Myocyte (in vitro differentiated cells): ENCODE measurements at places on chromosomes 1 and 21. TPM values are rescaled to one million over a fixed set of nuclear protein-coding genes. Genes with fewer than 3 reads are reported as not detected.

DIO1 gene
- not detected in 2 replicates for total RNA-seq

TP73 gene
- 1.3 and 2.2 TPM in 2 replicates for total RNA-seq

DNA sequence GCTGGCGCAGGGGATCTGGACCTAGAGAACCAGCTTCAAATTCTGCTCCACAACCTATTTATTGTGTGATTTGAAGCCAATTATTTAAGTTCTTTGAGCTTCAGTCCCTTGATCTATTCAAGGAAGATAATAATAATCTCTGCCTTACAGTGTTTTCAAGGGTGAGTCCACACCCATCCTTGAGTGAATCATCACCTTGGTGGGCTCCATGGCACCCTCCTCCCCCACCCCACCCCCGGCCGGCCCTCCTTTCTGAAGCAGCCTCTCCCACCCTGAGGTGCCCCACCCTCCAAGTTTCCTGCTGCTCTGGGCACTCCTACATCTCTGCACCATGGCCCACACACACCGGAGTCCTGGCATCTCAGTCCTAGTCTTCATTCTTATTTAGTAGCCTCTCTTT lies 38.3 kb downstream of the TCP10L start:
- DNase-seq, result no peak

- DNase-seq, result peak; percentile 51
Observed at GRCh38 chr1:41802532-41803501, 115.9 kb downstream of the HIVEP3 start.

DNA sequence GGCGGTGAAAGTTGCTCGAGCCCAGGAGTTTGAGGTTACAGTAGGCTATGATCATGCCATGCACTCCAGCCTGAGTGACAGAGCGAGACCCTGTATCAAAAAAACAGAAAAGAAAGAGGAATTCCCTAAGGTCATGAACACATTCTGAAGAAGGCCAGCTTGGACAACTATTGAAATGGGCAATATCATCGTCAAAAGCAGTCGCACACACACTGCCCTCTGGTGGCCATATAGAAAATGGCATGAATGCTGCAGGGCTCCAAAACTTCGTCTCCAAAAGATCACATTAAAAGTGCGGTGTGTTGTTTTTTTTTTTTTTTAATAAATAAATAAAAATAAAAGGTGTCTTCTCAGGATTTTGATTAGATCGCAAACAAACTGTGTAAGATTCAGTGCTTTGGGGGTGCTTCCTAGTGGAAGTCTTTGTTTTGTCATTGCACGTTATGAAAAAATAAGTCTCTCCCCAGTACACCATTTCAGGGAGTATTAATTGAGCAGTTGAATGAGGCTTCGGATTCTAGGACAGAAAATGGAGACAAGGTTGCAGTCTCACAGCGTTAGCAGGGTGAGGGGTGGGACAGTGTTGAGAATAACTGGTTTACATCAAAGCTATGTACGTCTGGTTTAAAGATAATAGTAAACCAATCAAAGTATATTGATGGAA lies 87.5 kb upstream of the FMN2 start:
- peak; percentile 32 for DNase-seq

TAS1R1 gene
- 7.5 and 8.0 TPM in 2 replicates for total RNA-seq

- DNase-seq, result no peak
Observed at GRCh38 chr1:41384579-41384978, 23.3 kb downstream of the FOXO6 start.

DNA sequence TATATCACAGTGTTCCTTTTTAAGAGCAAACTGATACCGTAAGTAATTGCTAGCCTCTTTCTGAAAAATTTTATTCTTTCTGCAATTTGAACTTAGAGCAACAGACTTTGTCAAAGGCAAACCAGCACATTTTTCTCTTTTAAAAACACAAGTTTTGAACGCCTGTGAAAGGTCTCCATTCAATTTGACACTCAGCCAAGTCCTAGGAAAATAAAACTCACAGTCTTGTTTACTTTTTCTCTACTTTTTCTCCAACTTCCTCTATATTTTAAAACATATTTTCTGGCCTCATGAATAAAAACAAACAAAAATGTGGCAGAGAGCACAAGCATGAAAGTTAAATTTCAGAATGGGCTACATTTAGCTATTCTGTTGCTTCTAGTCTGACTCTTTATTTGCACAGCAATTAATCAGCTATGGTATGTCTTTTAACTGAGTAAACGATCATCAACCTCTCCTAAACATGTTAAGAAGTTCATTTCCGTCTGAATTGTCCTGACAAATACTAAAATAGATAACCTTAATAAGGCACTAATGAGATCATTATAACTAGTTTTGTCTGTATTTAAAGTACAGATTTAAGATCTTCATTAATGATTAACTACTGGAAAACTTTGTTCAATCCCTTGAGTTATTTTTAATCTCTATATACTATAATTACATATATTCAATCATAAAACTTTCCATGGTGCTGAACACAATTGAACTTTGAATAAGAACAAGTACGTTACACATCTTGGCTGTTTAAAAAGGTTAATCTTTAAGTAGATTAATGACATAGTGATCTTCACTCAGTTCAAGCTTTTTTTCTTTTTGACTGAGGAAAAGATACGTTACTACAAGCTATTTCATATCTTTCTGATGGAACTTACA lies 550.6 kb downstream of the PTBP2 start:
- DNase-seq, result peak; percentile 11

FCGR1A gene
- not detected in 2 replicates for total RNA-seq

LCE3E gene
- not detected in 2 replicates for total RNA-seq

PRRX1 gene
- 51.2 and 55.7 TPM in 2 replicates for total RNA-seq

GRCh38 chr1:84155517-84155916 lies 11.4 kb downstream of the PRKACB start:
- DNase-seq, result no peak

GRCh38 chr1:87421809-87422208 lies 93.1 kb downstream of the LMO4 start:
- DNase-seq, result no peak

NHLH1 gene
- total RNA-seq, result 0.21 and 0.51 TPM in 2 replicates

DNA sequence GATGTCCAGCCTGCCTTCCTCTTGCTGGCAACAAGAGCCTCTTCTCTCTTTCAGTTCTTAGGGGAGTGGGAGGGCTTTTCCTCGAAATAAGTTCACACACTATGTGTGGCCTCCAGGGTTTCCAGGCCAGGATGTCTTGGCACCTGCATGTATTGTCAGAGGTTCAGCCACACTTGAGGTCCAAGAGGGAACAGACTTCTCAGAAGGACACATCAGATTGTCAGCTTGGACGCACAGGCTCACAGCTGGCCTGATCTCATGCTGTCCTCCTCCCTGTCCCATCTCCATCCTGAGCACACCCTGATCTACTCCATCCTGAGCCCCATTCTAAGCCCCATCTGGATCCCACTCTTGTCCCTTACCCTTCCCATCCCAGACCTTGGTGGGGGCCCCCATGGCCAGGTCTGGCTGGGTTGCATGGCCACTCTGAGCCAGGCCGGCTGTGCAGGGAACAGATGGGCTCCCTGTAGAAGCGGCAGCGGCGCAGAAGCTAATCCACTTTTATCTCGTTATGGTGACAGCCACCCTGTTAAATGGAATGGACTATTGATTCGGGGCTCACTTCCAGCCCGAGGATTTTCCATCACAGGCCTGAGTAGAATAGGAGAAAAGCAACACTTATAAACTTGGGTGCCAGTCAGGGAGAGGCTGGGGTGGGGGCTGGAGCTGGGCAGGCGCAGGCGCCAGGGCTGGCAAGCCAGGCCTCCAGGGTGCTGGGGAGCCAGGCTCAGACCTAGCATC lies 85.1 kb upstream of the CSF3R start:
- no peak for DNase-seq

DNA sequence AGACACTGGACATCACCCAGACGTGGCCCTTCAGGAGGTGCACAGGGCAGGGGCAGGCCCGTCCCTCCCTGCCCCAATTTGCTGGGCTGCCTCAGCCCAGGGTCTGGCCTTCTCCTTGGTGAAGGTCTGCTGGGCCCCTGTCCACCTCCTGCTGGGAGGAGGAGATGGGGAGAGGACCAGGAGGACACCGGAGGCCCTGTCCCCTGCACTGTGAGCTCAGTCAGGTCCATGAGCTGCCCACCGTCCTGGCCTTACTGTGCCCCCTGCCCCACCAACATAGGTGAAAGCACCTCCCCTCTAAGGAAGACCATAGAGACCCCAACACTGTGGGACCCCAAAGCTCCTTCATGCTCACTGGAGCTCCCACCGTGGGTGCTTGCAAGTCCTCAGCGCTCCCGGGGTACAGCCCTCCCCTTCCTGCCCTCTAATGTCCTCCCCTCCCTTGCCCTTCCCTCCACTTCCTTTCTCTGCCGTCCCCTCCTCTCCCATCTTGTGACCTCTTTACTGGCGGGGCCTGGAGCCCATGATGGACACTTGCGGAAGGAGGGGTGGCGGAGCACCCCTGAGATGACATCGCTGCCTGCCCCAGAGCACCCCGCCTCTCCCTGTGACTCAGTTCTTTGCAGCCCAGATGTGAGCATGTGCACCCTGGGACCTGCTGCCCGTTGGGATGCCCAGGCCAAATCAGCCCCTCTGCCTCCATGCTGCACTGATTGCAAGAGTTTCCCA lies 4.6 kb downstream of the LRRC3 start:
- no peak for DNase-seq

- DNase-seq, result no peak
Observed at GRCh38 chr1:204123376-204123775, 28.5 kb downstream of the ETNK2 start.

ZNF683 gene
- total RNA-seq, result not detected in 2 replicates

DNA sequence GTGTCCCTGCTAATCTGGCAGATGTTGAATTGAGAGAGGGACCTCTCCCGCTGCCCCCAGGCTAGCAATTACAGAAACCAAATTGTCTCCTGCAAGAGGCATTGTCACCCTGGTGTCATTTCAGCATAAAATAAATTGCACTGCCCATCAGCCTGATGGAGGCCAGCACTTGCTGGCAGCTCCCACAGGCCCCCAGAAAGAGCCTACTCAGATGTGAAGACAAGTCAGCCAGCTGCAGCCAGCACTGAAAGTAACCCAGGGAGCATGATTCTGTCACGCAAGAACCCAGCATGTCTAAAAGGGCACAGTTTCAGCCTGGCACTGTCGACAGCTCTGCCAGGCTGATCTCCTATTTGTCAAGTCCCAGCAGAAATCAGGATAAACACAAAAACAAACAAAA lies 110.3 kb upstream of the CTTNBP2NL start:
- no peak for DNase-seq

GRCh38 chr1:8381618-8382017 lies 63.7 kb downstream of the SLC45A1 start:
- no peak for DNase-seq

GRCh38 chr1:97567000-97567749 lies 353.7 kb downstream of the DPYD start:
- DNase-seq, result no peak

SYCP1 gene
- total RNA-seq, result not detected in 2 replicates

- no peak for DNase-seq
Observed at GRCh38 chr1:41323243-41323642, 38.0 kb upstream of the FOXO6 start.

GRCh38 chr1:160778976-160779375 lies 17.0 kb upstream of the LY9 start:
- DNase-seq, result no peak

- DNase-seq, result no peak
Observed at GRCh38 chr1:12629511-12629956, 11.5 kb upstream of the DHRS3 start.

SLAMF9 gene
- total RNA-seq, result not detected in 2 replicates

GRCh38 chr1:145695821-145696629 lies 11.1 kb downstream of the PDZK1 start:
- peak; percentile 95 for DNase-seq

DNA sequence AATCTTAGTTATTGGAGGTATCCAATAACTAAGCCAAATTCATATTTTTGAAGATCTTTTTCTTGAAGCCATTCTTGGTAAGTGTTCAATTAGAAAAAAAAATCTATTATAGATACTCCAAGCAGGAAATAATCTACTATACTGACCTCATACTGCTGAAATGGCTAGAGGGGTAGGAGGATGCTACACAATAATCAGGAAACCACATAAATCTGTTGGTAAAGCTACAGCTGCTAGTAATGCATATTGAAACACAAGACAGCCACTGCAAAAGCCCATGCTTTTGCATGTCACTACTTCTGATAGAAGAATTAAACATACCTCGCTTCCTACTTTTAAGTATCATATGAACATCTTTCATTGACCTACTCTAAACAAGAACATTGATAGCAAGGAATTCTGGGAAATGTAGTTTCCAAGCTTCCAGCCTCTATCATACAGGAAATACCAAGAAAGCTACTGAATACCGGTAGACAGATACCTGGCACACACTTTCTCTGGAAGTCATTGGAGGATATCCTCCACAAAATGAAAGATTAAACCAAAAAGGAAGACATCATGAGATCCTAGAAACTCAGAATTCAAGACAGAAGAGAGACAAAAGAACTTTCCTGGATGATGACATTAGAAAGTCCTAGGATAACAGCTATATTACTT lies 103.0 kb upstream of the VAV3 start:
- DNase-seq, result no peak

GRCh38 chr1:234600418-234601281 lies 9.3 kb downstream of the IRF2BP2 start:
- no peak for DNase-seq

GRCh38 chr1:41539999-41540398 lies 55.5 kb upstream of the EDN2 start:
- DNase-seq, result no peak

DNA sequence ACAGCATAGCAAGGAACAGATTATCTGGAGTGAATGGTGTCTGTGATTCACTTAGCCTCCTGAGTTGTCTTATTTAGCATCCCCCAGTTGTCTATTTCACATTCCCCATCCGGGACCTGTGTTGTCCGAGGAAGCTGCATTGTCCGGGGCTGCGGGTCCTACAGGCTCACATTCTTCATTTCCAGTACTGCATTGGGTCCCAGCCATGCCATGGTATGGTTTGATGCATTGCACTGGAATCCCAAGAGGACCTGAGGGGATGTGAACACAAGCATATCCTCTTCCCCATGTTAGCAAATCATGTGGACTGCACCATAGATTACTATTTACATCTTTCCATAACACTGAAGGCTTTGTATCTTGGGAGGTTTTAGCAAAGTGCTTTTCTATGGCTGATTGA lies 48.2 kb upstream of the PRELP start:
- no peak for DNase-seq

DNA sequence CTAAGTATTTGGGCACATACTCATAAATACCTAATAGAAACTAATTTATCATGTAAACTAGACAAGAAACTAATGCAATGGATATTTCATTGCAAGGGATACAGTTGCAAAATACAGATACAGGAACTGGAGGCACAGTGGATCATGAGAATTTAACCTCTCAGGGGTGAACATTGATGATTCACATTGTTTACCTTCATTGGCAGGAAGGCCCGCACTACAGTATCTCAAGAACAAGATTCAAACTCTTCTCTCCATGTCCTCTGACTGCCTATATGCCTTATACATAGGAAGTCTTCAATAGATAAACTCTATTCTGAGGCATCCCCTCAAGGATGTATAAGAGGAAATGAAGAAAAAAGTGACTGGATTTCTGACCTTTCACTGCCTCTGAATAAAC lies 18.4 kb upstream of the PTBP2 start:
- no peak for DNase-seq

FCN3 gene
- not detected in 2 replicates for total RNA-seq

PLEKHA6 gene
- total RNA-seq, result 16.7 and 18.7 TPM in 2 replicates
